ENCODE measurements at places on chromosomes 1 and 21.

GRCh38 chr1:196701144-196701543 lies 49.3 kb downstream of the CFH start:
- no peak for DNase-seq

GRCh38 chr1:2416403-2416802 lies 4.0 kb upstream of the PEX10 start:
- DNase-seq = peak; percentile 31

DNA sequence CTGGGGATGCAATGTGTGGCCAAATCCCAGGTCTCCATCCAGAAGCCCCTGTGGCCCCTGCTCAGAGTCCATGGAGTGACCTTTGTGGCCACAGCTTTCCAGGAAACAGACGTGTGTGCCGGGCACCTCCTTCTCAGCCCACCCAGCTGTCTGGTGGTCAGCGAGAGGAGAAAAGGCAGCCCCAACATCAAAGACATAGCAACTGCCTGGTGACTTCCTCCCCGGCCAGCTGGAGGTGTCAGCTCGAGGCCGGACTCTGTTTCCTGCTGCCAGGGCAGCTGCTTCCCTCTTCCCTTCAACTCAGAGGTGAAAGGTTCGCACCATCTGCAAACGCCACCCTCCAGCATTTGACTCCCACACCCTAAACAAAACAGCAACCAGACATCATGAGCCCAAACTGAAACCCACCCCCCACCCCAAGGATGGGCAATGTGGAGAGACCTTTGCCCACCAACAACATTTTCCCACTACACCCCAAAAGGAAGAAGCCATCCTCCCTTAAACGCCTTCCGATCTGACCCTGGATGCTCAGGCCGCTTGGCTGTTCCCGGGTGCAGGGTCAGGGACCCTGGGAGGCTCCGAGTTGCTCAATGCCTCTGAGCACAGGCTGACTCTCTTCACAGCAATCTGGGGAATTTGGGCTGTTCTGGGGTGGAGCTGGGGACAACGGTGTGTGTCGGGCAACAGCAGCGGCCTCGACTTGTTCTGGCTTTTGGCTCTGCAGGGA lies 162.3 kb downstream of the PSMG1 start:
- no peak for DNase-seq

DNA sequence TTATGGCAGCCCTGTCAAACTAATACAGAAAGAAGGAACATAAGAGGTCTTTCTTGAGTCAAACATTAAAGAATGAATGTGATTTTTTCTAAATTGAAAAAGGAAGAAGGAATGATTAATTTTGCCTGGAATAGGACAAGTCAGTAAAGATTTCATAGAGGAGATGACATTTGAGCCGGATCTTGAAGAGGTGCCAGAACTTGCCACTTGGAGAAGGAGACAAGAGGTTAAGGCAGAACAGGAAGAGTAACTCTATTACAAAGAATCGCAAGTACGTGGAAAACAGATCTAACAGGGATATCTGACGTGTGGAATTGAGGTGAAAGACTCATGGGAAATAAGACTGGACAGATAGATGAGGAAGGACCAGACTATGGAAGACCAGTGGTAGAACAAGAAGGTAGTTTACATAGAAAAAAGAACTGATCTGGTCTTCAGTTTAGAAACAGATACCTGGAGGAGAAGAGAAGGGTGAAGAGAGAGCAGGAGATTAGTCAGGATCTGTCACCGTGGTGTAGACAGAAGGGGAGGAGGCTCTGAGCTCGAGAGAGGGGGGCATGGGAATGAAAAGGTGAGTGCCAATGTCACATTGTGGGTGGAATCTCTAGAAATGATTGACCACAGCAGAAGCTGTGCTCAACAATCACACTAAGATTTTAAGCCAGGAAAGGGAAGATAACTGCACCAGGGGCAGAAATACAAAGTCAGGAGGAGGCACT lies 32.5 kb downstream of the RHOU start:
- no peak for DNase-seq

DNA sequence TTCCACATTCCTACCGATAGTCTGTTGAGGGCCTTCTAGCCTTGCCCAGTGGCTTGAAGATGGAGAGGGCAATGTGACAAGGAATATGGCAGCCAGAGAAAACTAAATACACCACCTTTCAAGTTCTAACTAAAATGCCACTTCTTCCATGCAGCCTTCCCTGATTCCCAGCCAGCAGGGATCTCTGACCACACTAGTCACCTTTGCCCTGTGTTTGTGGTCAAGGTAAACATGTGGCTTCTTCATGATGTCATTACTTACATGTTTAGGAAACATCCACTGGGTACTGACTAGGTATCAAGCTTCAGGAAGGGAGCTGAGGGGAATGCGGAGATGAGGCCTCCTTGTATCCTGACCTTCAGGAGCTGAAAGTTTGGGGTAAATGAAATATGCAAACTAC lies 21.6 kb downstream of the IFNLR1 start:
- no peak for DNase-seq

DNA sequence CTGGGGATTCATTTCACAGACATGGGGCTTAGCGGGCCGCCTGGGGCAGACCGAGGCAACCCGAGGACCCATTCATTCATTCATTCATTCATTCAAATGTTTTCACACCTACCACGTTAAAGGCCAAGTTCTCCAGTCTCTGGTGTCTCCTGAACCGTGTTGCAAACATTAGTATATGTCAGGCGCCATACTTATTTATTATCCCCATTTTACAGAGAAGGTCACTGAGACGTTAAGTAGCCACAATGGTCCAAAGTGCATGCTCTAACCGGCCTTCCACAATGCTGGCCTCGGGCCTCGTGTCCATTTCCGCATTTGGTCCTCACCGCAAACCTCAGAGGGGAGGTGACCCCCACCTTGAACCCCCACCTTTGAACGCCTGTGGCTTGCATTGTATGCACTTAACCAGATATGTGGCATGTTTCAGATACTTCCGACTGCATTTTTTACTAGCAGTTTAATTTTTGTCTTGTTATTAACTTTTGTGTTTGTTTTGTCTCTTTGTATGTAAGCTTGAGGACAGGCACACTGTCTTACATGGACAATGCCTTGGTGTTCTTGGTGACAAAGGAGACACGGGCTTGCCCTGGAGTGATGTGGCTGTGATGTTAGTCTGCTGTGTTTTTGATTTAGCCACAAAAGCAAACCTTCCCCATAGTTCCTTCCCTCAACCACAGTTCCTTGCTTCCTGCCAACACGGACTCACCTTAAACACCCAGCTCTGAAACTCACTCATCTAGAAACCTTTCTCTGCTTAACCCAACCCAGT lies 1.2 kb upstream of the IFFO2 start:
- no peak for DNase-seq

DNA sequence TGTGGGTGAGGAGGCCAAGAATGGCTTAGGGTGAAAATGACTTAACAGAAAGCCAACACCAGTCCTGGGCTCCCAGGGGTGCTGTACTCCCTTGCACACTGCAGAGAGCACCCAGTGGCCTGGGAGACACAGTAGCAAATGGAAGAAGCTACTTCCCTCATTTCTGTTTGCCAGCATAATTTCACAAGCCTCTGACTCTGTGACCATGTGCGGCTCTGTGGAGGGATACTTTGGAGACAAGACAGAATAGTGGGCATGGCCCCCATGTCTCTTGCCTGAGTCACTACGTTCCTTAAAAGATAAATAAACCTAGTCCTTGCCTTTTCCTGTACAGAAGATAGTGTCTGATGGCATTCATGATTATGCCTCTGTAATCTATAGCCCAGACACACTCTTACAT lies 38.1 kb downstream of the TRIM62 start:
- DNase-seq = no peak

DNA sequence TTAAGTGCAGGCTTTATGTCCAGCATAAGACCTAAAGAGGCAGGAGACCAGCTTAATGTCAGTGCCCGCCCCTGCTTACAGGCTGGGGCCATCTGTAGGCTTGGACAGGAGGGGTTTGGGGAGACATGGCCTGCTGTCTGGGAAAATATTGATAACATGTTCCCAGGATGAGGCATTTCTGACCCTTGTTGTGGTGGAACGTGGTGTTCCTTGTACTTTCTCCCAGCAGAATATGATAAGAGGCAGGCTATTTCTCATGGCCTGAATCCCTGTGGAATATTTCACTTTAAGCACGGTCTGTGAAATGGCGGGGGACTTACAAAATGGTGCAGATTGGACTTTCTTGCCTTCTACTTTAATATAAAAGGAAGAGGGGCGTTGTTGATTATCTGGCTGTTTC lies 41.9 kb upstream of the PLA2G5 start:
- no peak for DNase-seq
